ENCODE measurements at places on chromosomes 5 and 9.

- no peak for DNase-seq
These were observed 108.5 kb downstream of the C9orf152 start for GRCh38 chr9:110099236-110100095.

DNA sequence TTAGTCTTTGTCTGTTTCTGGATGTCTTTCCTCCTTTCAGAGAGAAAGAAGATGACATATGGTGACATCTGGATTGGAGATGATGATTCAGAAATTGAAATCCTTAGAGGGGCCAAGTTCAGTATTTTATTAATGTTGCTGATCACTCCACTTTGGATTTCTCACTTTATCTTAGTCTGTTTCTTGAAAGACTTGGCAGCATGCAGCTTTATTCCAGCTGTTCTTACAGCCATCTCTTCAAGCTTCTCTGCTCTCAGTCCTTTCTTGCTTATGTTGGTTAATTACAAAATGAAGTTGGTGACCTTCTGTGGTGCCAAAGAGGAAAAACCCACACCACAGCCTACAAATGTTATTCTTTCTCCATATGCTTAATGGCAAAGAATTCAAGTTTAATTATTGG lies 62.1 kb downstream of the SNCAIP start:
- DNase-seq = no peak

- DNase-seq = no peak
These were observed 68.5 kb downstream of the OTULIN start for GRCh38 chr5:14732991-14733390.

DNA sequence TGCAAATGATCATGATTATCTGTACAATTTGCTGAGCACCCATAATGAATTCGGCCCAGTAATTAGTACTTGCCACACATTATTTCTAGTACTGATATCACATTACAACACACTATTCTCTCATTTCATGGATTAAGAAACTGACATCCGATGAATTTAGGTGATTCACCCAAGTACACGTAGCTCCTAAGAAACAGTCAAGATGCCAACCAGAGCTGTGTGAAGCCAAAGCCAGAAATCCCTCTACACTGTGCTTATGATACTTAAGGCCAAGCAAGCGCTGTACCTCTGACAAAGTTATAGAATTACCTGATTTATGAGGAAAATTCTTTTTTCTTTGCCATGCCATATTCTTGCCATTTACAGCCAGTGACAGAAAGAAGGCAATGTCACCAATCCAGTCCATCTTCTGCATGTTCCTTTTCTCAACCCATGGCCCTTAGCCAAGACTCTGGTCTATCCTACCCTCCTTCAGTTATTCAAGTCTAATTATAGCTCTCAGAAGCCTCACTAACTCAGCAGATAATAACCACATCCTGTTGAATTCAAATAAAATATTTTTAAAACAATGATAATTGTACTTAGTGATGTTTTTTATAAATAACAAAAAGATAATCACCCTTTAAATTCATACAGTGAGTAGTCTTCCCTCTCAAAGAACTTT lies 74.3 kb upstream of the PTGER4 start:
- no peak for DNase-seq

DNA sequence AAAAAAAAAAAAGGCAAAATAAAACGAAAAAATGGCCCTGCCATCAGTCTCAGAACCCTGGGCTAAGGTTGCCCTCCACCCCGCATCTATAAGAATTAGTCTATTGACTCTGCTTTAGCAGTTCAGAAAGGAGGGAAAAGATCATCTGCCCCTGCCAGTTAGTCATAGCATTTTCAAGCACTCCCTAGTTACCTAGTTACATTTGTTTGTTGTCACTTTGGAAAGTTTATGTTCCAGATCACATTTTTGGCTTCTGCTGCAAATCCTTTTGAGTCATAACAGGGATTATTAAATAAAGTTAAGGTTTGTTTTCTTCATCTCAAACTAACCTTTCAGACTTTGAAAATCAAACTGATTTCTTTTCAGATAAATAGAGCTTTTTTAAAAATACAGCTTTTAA lies 52.1 kb downstream of the AQP7 start:
- DNase-seq = no peak

DNA sequence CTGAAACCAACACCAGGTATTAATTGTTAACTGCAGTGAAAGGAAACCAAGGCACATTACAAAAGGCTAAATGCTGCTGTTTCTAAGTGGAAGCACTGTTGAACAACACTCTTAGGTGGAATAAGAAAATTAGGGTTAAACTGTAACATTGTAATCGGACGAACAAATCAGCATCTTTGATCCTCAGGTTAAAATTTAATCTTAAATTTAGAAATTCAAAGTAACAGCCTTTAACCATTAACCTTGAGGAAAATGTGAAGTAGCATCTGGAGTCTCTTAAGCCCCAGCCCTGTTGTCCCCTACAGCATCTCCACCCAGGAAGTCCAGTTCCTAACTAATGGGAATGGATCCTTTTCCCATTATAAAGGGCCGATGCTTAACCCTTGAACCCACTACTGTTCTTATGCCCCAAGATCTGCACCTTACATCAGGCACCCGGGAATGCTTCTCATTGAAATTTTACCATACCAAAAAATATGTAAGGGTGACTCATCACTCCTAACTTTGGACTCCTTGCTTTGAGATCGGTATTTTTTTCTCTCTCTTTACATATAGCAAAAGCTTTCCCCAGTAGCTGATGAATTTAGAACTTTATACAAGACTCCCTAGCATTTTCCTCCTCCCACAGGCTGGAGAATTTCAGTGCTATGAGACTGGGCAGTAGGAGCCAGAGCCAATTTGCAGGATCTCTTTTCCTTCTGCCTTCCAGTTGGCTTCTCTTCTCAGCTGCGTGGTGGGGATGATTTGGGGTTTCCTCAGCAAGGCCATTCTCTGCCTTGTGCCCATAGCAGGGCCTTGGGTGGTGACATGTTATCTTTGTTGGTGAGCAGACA lies 32.0 kb upstream of the ITGA2 start:
- no peak for DNase-seq

- no peak for DNase-seq
These were observed 8.4 kb upstream of the RANBP3L start for GRCh38 chr5:36310138-36310537.

- no peak for DNase-seq
These were observed 13.4 kb upstream of the TXNDC8 start for GRCh38 chr9:110351009-110351467.

GRCh38 chr5:163503106-163504078 lies 2.0 kb upstream of the MAT2B start:
- DNase-seq = peak; percentile 62

DNA sequence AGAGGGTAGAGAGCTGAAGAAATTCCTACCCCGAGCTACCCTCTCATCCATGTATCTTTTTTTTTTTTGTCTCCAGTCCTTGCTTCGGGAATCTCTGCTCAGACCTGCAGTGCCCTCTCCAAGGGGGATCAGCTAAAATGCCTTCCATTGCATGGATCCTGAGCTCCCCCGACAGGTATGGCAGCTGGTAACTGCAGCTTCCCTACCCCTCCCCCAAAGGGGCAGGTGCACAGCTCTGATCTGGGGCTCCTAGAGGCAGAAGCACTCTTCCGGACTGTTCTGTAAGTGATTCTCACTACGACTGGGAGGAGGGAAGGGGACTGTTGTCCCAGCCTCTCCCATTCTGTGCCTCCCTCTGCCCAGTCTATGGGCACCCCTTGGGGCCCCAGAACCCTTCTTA lies 169.6 kb downstream of the MELK start:
- no peak for DNase-seq

DNA sequence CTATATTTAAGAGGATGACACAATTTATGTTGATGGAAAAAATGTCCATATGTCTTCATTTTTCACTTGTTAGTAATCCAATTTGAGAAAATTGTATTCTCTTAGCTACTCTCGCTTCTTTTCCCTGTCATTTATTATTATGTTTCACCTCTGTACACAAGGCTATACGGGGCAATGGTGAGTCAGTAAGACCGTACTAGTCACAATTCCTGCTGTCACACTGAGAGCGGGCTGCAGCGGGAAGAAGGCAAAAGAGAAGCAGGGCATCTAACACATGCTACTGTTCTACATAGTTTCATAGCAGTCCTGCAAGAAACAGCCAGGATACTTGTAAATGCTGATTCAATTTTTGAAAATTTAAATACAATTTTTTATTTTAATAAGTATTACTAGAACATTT lies 23.3 kb upstream of the PRDM9 start:
- no peak for DNase-seq

- peak; percentile 28 for DNase-seq
These were observed at the start of gene CCNJL for GRCh38 chr5:160312134-160312959. Gene CCNJL, minus strand, starts transcription at chr5:160312564. Its CDS starts 641 bp downstream, at chr5:160311923.

- no peak for DNase-seq
These were observed 111.1 kb downstream of the PAM start for GRCh38 chr5:102866237-102866600.

DNA sequence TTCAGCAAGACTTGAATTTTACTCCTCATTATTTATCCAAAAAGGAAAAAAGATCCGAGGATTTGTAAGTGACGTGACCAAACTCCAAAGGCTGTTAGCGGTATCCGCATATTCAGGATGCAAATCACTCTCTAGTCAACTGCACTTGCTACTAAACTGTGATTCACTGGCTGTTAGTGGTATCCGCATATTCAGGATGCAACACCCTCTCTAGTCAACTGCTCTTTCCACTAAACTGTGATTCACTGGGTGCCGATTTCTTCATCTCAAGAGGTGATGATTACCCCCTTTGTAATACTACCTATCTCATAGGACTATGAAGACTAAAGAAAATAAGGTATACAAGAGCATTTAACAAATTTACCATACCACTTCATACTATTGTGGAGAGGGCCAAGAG lies 5.7 kb downstream of the MAPKAP1 start:
- no peak for DNase-seq

DNA sequence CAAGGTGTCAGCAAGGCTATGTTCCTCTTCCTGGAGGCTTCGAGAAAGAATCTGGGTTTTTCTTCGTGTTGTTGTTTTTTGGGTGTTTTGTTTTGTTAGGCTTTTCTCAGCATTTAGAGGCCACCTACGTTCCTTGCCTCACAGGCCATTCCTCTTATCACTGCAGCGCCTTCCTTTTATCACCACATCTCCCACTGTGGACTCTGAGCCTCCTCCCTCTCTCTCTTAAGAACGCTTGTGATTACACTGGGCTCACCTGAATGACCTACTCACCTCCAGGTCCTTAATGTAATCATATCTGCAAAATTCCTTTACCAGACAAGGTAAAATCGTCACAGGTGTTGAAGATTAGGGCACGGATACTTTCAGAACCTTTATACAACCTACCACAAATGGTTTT lies 340.8 kb downstream of the DTWD2 start:
- DNase-seq = no peak

- no peak for DNase-seq
These were observed at the start of gene FIBCD1 for GRCh38 chr9:130938652-130939404. Gene FIBCD1, minus strand, starts transcription at chr9:130939247. Its CDS starts 640 bp downstream, at chr9:130938607.

GRCh38 chr5:60719329-60719728 lies 19.4 kb upstream of the DEPDC1B start:
- DNase-seq = no peak

- no peak for DNase-seq
These were observed 46.2 kb downstream of the OSTF1 start for GRCh38 chr9:75134495-75134894.

- no peak for DNase-seq
These were observed 23.2 kb upstream of the SLC25A51 start for GRCh38 chr9:37927132-37927531.

DNA sequence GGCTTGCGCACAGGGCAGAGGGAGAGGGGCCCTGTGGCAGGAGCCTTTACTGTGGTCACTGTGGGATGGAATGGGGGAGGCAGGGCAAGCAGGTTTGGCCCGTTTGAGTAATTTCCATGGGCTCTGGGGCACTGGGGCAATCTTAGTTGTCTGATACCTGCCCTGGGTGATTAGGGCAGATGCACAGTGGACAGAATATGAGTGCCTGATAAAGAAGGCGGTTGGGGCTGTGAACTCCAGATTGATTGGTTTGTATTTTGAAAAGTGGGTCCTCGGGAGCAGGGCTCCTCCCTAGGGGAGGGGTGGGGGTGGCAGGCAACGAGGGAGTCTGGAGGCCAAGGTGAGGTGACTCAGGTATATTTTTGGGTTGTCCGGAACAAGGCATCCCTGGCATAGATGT lies 247.5 kb downstream of the NSG2 start:
- no peak for DNase-seq

DNA sequence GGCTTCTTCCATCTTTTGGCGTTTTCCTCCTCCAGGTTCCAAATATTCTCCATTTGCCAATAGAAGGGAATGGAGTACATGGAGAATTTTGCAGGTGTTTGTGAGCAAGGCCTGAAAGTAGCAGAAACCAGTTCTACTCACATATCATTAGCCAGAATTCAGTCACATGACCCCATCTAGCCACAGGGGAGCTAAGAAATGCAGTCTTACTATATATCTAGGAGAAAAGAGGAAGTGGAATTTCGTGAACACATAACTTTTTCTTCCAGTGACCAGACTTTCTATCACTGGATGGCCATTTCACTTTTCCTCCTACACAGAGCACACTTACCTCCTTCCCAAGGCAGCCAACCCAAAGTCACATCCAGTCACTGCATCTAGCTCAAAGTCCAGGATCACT lies 55.1 kb downstream of the LOX start:
- DNase-seq = no peak

DNA sequence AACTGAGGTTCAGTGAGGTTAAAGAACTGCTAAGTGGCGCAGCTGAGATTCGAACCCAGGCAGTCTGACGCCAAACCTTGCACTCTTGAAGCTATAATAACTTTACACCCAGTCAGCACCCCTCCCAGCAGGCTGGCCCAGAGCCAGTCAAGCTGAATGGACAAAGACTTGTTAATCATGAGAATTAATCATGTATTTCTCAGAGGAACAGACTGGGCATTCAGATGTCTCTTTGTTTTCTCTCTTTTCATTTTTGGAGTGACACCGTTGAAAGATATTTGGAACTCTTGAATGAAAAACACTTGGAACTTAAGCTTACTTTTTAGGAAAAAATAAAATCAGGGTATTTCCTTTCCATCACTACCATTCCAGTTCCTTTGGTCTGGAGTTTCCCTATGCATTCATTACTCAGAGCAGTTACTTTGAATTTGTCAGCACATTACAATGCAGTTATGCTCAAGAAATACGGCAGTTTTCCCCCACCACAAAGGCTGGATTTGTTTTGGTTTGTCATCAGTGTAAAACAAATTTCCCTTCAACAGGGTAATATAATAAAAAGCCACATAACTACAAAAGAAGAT lies 22.6 kb upstream of the MAMDC2 start:
- peak; percentile 73 for DNase-seq

DNA sequence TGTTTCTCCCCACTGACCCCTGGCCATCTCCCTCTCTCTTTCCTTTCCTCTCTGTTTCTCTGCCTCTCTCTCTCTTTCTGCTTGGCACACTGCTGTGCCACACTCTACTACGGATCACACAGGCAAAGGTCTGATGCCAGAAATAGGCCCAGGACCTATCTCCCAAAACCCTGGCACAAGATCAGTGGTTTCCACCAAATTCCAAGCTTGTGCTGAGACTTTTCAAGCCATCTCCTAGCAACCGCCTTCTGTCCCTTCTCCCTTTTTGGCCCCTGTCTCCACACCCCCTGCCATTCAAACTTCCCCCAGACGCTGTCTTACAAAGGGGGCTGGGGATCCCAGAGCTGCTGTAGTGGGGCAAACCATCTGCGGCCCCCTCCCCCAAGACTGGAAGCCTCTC lies 38.5 kb upstream of the RARS1 start:
- DNase-seq = no peak
